ENCODE measurements at places on chromosomes 4 and X. TPM values are rescaled to one million over a fixed set of nuclear protein-coding genes. Genes with fewer than 3 reads are reported as not detected.

GRCh38 chrX:104166735-104167436 lies 633 bp downstream of the FAM199X start:
- no peak for DNase-seq

- no peak for DNase-seq
These were observed 45.0 kb downstream of the UGT2B7 start for GRCh38 chr4:69141320-69141719.

DNA sequence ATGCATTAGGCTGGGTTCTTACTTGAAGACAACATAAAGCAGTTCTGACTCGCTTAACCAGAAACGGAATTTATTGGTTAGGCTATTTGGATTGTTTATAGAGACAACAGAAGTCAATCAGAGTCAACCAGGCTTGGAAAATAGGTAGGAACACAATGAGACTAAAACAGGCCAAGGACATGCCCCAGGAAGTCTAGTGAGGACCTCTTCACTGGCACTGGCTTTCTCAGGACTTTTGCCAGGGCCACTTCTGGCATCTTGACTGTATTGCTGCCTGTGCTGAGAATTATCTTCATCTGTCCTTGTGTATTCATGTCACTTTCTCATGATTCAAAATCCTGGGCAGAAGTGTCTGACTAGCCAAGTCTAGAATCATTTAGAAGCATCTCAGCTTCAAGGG lies 19.6 kb downstream of the PGAM4 start:
- DNase-seq = no peak

- no peak for DNase-seq
These were observed 25.3 kb downstream of the IQCM start for GRCh38 chr4:149790172-149790907.

GUCY2F gene
- polyA plus RNA-seq = not detected

ATP8A1 gene
- 3.7 TPM for polyA plus RNA-seq

- no peak for DNase-seq
These were observed 64.2 kb downstream of the GEMIN8 start for GRCh38 chrX:13965531-13965930.

- DNase-seq = no peak
These were observed 24.2 kb downstream of the HERC3 start for GRCh38 chr4:88616275-88617150.

TMSB15B gene
- 6.8 TPM for polyA plus RNA-seq

DNA sequence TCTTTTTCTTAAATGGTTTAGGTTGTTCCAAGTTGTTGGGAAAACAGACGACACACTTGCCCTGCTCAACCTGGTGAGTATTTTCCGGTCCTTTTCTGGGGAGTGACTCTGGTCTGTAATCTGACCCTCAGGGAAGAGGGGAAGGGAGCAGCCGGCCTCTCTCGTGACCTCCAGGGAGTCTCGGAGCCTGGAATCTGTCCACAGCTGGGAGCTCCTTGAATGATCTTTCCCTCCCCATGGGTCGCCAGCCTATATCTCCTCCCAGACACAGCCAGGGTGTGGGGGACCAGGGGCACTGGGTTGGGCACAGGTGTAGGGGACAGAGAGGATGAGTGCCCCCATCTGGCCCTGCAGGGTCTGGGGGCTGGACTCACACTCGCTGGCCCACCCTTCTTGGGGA lies 18.9 kb downstream of the TMEM175 start:
- DNase-seq = no peak

SULT1B1 gene
- polyA plus RNA-seq = not detected

- no peak for DNase-seq
These were observed 563.5 kb downstream of the PCDH7 start for GRCh38 chr4:31283679-31284078.

DNA sequence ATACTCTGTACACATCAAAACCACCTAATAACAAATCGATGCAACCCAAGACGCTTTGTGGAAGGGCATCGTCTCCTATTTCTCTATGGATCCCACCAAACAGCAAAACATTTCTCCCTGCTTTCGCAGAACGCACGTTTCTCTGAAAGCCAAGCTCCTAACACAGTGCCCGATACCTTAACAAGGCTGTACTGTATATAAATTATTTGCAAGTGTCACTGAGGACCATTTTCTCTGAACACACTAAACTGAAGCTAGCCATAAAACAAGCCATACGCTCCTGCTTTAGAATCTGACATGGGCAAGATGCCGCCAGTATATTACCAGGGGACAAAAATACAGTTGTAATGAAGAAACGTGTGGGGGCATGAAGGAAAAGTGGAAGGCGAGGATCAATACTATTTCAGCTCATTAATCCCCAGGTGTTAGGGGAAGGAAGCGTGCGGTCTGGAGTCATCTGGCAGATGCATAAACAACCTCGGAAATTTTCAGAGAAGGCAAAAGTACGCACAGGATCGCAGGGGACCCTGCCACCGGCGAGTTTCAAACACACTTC lies 703 bp downstream of the KCNIP4 start:
- DNase-seq = no peak

GRCh38 chr4:54041100-54041499 lies 23.3 kb downstream of the CHIC2 start:
- DNase-seq = no peak

GRCh38 chrX:40943093-40943641 lies 142.1 kb upstream of the USP9X start:
- DNase-seq = no peak

RTL5 gene
- 0.57 TPM for polyA plus RNA-seq

SPANXD gene
- polyA plus RNA-seq = not detected

DNA sequence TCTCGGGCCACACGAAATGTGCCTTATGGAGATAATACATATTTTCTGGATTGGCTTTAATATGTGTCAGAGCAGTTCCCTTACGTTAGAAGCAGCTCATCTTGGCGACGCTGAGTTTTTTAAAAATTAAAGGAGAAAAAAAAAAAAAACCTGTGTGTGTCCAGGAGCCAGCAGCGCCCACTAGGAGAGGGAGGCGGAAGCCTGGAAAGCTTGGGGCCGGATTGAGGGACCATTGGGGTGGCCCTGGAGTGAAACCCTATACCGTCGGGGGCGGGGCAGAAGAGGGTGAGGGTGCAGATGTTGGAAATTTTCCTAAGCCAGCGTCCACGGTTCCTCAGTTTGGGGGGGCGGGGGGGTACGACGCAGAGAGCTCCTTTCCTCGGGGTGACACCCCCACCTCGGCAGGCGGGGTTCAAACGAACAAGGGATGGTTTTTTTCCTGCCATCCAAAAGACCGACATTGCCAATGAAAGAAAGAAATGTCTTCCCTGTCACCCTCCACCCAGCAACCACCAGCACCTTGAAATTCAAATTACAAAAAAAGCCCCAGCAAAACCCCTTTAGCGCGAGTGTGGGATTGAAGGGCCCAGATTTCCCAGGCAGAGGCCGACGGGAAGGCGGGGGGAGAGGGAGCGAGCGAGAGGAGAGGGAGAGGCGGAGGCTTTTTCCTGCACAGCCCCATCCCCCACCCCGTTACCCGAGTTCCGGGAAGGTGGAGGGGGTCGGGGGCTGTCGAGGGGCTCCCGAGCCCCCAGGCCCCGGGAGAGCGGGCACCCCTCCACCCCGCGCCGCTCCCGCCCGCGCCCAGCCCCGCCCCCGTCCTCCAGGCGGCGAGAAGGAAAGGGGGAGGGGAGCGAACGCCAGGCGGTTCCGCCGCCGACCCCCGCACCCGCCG lies 859 bp downstream of the SMARCA1 start:
- DNase-seq = peak; percentile 53

SUPT20HL1 gene
- polyA plus RNA-seq = not detected

- DNase-seq = no peak
These were observed 55.9 kb downstream of the CRMP1 start for GRCh38 chr4:5836943-5837342.

TSPAN5 gene
- polyA plus RNA-seq = 17.6 TPM

- no peak for DNase-seq
These were observed 219.7 kb upstream of the TENM3 start for GRCh38 chr4:182023469-182023868.

HEPH gene
- polyA plus RNA-seq = 27.4 TPM

DNA sequence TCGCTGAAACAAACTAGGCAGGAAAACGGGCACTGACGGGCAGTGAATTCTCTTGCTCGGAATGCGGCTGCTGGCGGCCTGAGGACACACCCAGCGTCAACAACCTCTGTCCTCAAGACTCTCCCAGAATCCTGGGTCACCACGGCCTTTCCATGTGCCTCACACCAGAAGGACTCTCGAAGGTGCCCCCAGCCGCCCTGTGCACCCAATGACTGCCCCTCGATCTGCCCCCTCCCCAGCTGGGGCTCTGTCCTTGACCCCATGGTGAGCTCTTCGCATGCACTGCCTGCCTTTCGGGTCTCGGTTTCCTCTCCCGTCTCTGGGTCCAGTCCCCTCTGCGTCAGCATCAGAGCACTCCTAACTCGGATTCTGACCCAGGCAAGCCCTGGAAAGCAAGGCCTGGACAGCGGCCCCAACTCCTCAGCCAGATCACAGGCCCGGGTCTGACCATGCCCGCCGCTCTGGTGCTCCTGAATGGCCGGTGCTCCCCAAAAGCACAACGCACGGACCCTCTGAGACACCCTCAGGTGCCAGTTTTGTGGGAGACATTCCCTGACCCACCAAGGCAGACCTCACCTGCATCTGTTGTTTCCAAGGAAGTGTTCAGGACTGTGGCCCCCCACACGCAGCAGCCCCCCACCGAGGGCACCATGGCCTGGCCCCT lies 56.0 kb downstream of the ACOX3 start:
- no peak for DNase-seq

DNA sequence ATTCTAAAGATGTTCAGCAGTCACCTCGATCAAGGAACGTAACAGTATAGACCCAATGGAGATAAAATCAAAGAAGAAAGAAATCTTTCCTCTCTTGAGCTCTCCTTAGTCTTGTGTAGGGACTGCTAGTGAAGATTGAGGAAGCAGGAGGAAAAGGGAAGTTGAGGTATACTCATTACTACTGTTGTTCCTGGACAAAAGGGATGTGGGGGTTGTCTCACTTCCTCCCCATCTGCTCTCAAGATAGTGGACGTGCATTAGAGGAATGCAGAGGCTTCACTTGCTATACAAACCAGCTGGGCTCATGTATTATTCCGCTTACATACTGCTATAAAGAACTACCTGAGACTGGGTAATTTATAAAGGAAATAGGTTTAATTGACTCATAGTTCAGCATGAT lies 208.9 kb upstream of the ARHGEF9 start:
- no peak for DNase-seq

- DNase-seq = no peak
These were observed 311.3 kb upstream of the EMCN start for GRCh38 chr4:100828986-100829685.

GRCh38 chr4:40190465-40190864 lies 6.4 kb upstream of the RHOH start:
- no peak for DNase-seq

- no peak for DNase-seq
These were observed 78.5 kb downstream of the SHROOM3 start for GRCh38 chr4:76513482-76513881.

DNA sequence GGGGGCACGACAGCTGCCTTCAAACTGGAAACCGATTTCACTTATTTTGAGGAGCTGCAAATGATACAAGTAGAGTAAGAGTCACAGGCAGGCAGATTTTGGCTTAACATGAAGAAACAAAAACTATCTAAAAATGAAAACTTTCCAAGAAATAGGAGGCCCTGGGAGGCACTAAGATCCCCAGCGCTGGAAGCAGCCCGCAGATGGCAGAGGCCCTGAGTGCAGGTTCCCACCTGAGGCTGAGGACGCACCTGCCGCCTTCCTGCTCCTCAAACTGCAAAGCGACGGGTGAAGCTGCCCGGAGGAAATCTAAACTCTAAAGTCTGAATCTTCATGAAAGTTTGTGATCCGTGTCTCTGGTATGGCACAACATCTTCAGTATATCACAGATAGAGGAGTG lies 138.7 kb downstream of the AFAP1 start:
- no peak for DNase-seq

- no peak for DNase-seq
These were observed 86.7 kb downstream of the PTTG2 start for GRCh38 chr4:38046727-38047489.

DNA sequence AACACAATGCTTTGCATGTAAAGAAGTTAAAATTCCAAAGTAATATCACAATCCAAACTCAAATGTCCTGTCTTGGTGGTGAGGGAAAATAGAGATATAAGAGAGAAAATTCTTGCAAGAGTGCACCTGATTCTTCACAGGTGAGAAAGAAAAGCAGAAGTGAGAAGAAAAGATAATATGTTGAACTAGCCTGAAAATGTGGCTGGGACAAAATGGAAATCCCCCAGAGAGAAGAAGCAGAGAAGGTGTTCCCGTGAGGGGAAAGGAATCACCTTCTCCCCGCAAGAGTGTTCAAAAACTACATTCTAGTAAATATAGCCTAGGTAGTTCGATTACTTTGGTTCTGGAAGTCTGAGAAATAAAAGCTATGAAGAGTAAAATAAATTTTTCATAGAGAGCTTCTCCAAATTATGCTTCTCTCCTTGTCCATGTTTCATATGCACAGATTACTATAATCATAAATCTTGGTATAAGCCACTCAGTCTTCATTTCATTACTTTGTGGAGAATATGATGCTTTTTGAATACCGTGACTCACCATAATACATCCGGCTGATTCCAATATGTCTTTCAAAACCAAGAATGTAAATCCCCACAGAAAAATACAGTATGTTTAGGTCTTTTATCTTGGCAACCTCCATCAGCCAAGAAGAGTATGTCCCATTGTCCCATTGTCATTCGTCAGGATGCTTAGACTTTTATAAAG lies 63.1 kb downstream of the COX18 start:
- no peak for DNase-seq

GRCh38 chr4:16890651-16891050 lies 7.8 kb downstream of the LDB2 start:
- no peak for DNase-seq

Measured in H1 (cell line).